ENCODE measurements at places on chromosomes 3 and 15.

DNA sequence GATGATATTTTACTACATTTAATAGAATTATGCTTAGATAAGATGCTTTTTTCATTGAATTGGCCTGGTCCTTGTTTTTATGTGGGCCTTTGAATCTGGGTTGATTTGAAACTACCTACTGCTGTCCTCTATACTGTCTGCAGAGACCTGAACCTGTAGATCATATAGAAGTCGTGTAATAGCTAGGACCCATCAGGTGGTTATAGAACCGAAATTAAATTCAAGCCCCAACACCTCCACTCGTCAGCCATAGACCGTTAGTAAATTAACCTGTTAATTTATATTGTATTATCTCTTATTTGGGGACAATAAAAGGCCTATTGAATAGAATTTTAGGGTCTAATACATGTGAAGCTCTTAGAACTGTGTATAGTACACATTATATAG is 108.4 kb downstream of the MBNL1 start:
- DNase-seq: no peak

GRCh38 chr3:31639828-31640227 is 107.1 kb downstream of the STT3B start:
- DNase-seq: no peak

GRCh38 chr3:155853214-155854140 is 750 bp downstream of the SLC33A1 start:
- DNase-seq: no peak

GRCh38 chr3:64584179-64584578 is 103.6 kb downstream of the ADAMTS9 start:
- DNase-seq: no peak

DNA sequence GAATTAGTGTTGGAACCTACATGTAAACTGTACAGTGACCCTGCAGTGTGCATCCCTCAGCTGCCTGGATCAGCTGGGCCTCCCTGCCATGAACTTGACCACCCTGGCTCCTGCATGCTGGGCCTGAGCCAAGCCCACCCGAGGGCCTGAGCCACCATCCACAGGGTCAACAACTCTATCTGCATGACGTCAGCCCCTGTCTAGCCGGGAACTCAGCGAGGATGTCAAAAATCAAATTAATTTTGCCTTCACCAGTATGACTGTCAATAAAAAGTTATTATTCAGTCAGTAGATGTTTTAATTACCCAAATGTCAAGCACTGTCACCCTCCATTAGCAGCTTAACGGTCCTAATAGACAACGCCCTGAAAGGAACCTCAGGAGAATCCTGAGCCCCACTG is 181.4 kb downstream of the NTRK3 start:
- DNase-seq: no peak

GRCh38 chr3:105688821-105689220 is 180.0 kb downstream of the CBLB start:
- no peak for DNase-seq

DNA sequence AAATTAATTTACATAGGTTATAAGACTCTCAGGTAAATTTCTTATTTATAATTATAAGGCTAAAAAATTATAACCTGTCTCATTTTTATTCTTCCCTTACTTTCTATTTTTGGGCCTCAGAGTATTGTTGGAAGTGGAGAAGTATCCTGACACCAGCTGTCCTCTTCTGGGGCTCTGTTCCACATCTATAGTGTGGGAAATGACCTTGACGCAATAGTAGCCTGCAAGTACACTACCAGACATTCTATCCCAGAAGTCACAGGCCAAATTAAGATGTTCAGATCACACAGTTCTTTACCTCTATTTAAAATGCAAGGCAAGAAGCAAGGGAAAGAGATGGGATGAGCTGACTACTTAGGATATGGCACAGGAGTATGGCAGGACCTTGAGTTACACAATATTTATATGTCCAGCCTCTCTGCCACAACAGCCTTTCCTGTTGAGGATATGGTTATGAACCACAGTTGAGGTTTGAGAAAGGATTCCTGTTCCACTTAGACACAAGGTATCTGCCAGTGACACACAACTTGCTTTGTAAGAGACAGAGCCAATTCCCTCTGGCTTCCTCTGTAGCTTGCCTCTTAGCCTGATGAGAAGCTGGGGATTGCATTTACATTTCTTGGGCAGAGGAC is 158.0 kb upstream of the IL12A start:
- no peak for DNase-seq

DNA sequence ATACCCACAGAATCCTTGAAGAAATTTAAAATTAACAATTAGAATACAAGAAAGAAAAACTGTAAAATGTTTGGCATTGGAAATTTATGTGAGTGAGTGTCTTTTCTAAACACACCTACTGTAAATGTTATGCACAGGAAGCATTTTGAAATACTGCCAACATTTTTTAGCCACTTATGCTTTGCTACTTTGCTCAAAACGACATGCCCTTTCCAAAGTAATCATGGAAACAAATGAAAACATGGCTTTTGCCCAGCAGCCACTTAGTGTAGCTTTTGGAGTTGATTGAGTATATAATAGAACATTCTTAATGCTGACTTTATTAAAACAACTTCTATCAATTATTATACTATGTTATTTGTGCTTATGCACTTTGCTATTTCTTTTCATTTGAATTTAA is 823.0 kb downstream of the CADM2 start:
- DNase-seq: no peak

GRCh38 chr3:185709251-185709955 is 115.4 kb downstream of the IGF2BP2 start:
- no peak for DNase-seq

GRCh38 chr15:62841269-62841628 is 201.3 kb upstream of the TPM1 start:
- no peak for DNase-seq

DNA sequence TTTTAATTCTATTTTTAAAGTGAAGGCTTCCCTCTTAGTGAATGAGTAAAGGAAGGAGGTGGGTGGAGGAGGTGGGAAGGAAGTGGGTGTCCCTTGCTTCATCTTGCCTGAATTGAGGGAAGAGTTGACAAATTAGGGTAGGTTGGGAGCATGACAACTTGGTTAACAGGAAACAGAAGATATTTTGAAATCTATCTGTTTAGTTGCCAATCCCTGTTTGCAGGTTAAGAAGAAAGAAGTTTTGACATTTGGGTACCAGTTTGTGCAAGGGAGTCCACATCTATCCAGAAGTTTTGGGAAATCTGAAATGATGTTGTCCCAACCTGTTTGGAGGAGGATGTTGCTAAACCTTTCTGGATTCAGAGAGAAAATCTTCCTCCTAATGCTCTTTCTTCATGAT is 204.1 kb upstream of the SUCLG2 start:
- no peak for DNase-seq

GRCh38 chr3:335240-335639 is 138.7 kb downstream of the CHL1 start:
- DNase-seq: no peak

DNA sequence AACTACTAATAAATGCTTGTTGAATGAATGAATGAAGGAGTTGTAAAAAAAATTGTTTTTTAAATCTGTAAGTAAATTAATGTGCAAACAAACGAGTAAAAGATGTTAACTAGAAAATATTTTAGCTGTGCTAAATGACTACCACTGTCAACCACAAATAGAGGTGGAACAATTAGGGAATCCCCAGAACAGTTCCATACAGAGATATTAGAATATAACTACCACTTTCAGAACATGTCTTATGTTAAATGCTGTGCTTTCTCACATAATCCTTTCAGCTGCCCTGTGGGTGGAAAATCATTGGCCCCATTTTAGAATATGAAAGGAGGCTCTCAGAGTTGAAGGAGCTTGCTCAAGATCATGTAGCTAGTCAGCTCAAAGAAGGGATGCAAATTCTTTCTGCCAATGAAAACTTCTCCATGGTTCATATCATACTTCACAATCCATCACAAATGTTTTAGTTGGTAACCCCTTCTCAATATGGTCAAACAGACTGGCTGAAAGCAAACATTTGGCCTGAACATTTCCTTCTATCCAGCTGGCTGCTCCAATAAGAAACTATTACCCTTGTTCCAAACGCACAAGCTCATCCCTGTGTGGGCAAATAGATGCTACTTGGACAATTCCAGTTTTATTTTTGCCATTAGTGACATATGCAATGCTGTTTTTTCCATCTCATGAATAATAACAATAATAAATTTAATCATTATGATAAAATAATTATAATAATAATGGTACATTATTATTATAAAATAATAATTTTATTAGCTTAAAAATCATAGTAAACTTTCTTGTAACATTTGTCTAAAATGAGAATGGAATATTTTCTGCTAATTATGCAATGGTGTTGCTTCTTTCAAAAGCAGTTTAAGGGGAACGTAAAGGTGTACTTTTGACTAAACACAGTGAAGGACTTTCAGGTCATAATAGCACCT is 290.4 kb upstream of the STT3B start:
- no peak for DNase-seq

DNA sequence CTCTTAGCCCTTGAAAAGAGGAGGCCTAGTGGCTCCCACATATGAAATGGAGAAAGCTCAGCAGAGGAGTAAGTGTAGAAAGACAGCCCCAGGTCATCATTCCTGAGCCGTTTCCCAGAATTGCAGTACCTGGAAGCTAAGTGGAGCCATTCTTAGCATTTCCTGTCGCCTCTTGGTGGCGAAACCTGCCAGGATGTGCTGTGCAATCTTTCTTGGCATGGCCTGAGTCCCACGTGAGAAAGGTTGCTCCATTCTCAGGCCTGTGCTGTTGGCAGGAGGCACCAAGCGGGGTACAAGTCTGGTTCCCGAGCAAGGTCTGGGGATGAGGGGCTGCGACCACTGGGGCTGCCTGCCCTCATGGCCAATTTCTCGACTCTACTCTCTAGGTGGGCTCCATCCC is 207.2 kb upstream of the TPM1 start:
- DNase-seq: no peak

- DNase-seq: no peak
These were observed 53.5 kb upstream of the ADAMTS9 start for GRCh38 chr3:64741341-64741740.

DNA sequence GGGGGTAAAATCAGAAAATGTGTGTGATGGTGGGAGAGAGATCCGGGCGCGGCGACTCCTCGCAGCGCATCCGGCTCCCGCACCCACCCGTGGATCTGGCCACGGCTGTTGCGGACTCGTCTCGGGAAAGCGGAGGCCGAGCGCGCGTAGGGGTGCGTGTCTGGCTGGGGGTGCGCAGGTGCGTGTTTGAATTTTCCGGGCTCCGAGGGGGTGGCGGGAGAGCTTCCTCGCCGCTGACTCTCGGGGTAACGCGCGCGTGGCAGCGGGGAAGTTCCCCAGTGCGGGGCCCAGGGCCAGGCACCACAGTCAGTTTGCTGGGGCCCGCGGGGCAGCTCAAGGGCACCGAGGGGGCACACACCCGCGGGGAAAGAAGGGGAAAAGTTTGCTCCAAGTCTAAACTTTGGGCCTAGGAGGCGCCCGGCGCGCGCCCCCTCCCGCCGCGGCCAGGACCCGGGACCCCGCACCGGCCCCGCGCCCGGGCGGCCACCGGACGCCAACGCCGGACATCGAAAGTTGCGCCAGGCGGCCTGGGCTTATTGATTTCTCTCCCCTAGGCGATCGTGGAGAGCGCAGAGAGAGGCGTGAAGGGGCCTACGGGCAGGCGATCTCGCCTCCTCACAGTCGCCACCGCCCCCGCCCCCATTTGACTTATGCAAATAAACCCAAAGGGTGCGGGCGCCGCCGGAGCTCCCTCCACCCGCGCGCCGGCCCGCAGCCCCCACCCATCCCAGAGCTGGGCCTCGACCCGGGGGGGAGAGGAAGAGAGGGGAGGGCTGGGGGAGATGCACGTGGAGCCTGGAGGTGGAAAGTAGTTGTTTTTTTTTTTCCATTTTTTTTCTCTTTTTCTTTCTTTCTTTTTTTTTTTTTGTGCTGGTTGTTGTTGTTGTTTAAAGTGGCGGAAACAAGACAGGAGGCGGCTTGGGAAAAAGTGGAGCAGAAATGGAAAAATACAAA is 639 bp downstream of the FOXP1 start:
- DNase-seq: peak; percentile 61

DNA sequence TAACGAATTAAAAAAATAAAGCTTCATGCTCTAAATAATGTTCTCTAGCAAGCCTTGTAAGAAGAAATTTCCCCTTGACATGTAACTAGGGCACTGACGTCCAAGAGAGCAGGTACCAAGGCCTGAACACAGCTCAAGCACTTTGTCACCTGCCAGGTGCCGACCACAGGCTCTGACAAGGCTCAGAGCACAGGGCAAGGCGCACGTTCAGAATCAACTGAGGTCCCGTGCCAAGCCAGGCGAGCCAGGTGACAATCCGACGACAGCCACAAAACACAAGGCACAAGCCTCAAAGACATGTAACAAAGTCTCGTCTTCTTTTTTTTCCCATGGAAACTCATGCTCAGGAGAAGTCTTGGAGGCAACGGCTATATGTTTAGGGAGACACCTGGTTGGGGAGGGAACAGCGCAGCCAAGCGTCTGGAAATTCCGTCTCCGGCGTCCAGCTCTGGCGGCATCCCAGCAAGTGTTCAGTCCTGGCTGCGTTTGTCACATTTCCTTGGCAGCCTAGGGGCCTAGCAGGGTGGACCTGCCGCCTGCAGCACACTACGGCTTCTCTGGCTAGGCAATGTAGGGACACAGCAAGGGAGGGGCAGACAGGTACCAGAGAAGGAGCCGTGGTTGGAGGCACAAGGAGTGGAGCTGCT is 76.7 kb downstream of the ADAMTS17 start:
- DNase-seq: no peak

GRCh38 chr3:43309372-43310305 is 23.3 kb downstream of the SNRK start:
- DNase-seq: no peak

- DNase-seq: no peak
These were observed 408.7 kb downstream of the SHQ1 start for GRCh38 chr3:72439321-72440183.

DNA sequence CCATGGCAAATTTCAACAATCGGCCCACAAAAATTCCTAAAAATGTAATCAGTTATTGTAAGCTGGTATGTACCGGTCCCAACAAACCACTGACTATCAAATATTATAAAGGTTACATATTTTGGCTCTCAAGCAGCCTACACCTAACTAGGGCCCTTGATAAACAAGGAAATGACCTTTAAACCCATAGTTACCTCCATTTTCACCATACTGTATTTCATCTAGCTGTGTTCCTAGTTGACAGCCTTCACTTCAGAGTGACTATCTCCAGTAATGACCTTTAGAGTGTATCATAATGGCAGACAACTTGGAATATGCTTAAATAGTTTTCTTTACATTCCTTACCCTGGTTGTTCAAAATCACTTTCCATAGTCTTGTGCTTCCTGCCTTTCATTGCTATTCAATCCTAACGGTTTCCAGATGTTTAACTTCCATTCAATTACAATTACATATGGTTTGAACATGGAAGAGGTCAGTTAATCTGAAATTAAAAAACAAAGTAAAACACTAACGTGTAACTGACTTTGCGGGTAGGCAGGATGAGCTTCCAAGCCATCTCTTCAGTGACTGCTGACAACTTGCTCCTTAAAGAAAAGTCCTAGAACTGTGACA is 111.9 kb upstream of the TSC22D2 start:
- DNase-seq: no peak
